ENCODE measurements at places on chromosomes 11 and 22. TPM values are rescaled to one million over a fixed set of nuclear protein-coding genes. Genes with fewer than 3 reads are reported as not detected.

Gene CLCF1
- 28.3 TPM for total RNA-seq

GRCh38 chr22:29750029-29750428 is 16.8 kb downstream of the ZMAT5 start:
- DNase-seq = no peak

DNA sequence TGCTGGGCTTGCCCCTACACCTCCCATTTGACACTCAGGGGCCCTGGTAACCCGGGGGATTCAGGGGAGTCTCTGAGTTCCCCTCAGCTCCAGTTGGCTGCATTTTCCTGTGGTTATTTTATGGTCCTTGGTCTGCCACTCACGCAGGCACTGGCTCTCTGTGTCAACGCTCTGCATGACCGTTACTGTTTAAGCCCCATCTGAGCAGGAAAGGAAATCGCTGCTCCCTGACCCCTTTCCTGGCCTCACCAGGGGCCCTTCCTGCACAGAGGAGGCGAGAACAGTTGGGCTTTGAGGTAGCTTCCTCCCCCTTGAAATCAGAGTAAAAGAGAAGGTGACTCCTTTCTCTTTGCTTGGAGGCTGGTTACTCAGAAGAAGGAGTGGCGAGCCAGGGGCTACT is 2.4 kb downstream of the C1QTNF4 start:
- no peak for DNase-seq

DNA sequence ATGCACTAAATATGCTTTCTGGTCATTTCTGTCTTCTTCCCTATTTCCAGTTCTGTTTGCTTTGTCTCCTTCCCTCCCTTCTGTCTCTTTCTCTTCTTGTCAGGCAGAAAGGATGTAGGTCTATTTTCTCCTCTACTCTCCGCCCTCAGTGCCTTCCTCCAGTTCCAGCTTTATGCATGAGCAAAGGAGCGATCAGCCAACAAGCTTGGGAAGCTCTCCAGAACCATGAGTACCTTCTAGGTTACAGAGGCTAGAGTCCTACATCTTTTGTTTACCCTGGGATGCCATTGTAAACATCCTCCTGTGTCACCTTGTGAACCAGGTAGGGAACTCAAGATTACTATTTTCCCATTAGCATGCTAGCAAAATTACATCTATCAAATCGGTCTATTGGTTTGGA is 7.9 kb upstream of the SPON1 start:
- no peak for DNase-seq

- no peak for DNase-seq
Observed at GRCh38 chr22:36480941-36481392, 473 bp downstream of the TXN2 start.

- no peak for DNase-seq
Observed at GRCh38 chr11:115458877-115459276, 45.3 kb downstream of the CADM1 start.

GRCh38 chr11:86486261-86487030 is 111.8 kb downstream of the CCDC81 start:
- DNase-seq = no peak

DNA sequence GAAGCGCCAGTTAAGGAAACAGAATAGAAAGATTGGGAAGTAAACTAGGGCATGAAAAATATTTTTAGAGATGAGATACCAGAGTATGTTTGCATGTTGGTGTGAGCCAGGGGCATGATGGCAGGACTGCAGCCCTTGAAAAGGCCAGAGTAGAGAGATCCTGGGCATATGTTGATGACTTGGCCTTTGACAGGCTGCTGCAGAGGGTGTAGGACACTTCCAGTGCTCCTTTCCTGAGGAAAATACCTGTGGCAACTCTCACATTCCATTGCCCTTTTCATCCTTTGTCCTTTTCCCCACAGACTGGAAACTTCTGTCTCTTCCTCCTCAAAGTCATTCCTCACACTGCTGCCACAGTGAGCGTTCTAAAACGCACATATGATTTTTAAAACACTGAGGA is 150.7 kb upstream of the CCDC90B start:
- no peak for DNase-seq

Gene OAF
- total RNA-seq = 64.7 TPM

GRCh38 chr11:70618431-70619101 is 220.2 kb downstream of the CTTN start:
- DNase-seq = no peak

DNA sequence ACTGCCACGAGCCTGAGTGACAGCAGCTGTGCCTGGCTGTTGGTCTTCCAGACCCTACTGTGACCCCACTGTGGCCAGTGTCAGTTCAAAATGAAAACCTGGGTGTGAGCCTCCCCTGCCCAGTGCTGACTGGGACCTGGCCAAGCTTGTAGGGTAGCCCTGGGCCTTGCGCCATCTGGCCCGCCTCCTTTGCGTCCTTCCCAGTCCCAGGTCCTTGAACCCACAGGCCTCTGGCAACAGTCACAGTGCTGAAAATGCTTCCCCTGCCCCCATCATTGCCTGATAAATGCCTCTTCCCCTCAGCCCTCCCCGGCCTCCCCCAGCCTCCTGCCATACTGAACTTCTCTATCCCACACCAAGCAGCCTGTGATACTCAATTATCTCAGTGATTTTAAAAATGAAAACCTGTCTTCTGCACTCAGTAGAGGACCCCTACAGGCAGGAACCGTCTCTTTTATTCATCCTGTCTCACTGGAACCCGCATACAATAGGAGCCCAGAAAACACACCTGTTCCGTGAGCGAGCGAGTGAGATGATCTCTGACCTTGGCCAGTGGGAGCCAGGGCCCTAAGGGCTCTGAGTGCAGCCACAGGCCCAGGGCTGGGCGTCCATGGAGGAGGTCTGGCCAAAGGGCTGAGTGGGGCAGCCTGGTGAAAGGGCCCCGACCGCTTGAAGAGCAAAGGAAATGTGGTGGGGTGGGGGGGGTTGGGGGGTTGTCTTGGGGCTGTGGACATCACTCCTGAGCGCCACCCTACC is 49.7 kb upstream of the TTLL12 start:
- DNase-seq = no peak

Gene BTG4
- not detected for total RNA-seq

GRCh38 chr11:2761131-2762030 is 61.6 kb upstream of the KCNQ1OT1 start:
- peak; percentile 84 for DNase-seq

Gene NLRX1
- 47.3 TPM for total RNA-seq

- no peak for DNase-seq
Observed at GRCh38 chr22:20566420-20567260, 59.2 kb downstream of the MED15 start.

GRCh38 chr22:20299746-20300136 is 20.1 kb downstream of the DGCR6L start:
- DNase-seq = no peak

Gene CD3E
- 1.2 TPM for total RNA-seq

Gene TMEM121B
- total RNA-seq = 0.50 TPM

Gene ANO1
- 44.4 TPM for total RNA-seq

GRCh38 chr11:15318814-15319213 is 204.1 kb downstream of the INSC start:
- peak; percentile 19 for DNase-seq

GRCh38 chr11:50178737-50179136 is 146.1 kb downstream of the OR4C45 start:
- no peak for DNase-seq

DNA sequence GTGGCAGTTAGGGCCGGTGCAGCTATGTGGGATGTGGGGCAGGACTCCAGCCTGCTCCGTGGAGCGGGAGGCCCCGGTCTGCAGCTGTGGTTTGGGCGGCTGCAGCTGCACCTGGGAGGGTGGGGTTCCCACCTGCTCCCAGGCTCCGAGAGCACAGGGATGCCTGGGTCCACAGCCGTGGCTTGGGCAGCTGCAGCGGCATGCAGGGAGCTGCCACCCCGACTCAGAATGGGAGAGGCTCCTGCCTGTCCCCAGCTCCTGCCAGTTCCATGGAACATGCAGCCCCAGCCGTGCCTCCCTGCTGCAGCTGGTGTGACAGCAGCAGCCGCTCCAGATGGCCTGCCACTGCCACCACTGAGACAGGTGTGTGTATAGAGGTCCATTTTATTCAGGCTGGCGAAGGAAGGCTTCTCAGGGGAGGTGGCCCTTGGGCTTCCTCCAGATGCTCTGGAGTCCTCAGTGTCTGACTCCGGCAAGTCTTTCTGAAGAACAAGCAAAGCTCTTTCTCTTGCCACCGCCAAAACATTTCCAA is 21.8 kb upstream of the UPK3A start:
- DNase-seq = no peak

Gene JHY
- total RNA-seq = 14.9 TPM

- DNase-seq = no peak
Observed at GRCh38 chr22:27258616-27259172, 542.9 kb downstream of the MN1 start.

- peak; percentile 89 for DNase-seq
Observed at GRCh38 chr11:78646564-78647185, 72.0 kb upstream of the NARS2 start.

Gene IZUMO1R
- not detected for total RNA-seq

GRCh38 chr22:37193629-37194191 is 5.7 kb upstream of the C1QTNF6 start:
- DNase-seq = no peak

Gene C11orf65
- 0.33 TPM for total RNA-seq

DNA sequence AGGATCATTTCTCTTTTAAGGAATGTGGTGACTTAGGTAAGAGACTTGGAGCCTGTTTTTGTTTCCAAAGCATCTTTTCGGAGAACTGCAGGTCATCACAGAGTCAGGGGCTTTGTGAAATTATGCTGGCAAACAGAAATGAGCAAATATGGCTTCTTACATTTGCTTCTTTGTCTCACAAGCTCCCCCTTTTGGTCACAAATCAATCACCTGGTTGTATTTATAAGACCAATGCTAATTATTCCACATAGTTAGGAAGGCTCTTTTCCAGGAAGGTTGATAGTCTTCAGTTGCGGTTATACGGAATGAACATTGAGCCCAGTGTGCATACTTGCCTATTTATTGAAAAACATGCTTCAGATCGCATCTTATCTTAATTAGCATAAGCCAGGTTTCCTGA is 34.6 kb upstream of the CEP126 start:
- DNase-seq = no peak

Gene LRRC55
- total RNA-seq = 0.33 TPM

Gene POGLUT3
- 19.5 TPM for total RNA-seq

GRCh38 chr11:38304926-38305325 is 1706.9 kb upstream of the RAG2 start:
- DNase-seq = no peak

Gene TEX12
- total RNA-seq = not detected

DNA sequence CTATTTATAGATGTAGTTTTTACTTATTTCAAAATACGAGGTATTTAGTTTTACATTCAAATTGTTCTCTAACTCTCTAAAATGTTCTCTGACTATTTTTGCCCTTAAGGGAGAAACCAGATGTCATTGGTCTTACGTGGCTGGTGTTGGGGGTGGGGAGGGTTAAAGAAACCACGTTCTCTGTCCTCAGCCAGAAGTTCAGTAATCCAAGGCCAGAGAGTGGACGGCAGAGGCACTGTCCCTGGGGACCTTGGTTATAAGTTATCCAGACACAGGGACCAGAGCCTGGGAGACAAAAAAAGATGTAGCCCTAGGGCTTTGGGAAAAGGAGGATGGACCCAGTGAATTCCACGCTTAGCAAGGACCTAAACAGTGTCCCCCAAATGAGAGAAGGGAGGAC is 706 bp upstream of the OR51E1 start:
- no peak for DNase-seq

Gene CST6
- total RNA-seq = not detected

DNA sequence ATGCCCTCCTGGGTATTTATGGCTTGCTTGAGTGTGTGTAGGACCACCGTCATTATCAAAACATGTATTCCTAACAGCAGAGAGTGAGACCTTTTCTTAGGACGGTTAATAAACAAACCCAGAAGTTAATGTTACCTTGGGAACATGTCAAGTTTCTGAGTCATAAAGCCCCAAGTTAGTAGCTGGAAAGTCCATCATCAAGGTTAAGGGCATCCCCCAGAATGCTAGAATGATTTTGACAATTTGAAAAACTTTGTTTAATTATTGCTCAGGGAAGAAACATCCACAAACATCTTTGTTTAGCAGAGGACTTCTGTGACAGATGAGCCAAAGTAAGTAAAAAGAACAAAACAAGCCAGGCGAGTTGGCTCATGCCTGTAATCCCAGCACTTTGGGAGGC is 20.0 kb downstream of the CAVIN3 start:
- no peak for DNase-seq

Gene EIF3M
- 196 TPM for total RNA-seq

Gene TRPM5
- not detected for total RNA-seq

Gene RFPL2
- total RNA-seq = not detected

DNA sequence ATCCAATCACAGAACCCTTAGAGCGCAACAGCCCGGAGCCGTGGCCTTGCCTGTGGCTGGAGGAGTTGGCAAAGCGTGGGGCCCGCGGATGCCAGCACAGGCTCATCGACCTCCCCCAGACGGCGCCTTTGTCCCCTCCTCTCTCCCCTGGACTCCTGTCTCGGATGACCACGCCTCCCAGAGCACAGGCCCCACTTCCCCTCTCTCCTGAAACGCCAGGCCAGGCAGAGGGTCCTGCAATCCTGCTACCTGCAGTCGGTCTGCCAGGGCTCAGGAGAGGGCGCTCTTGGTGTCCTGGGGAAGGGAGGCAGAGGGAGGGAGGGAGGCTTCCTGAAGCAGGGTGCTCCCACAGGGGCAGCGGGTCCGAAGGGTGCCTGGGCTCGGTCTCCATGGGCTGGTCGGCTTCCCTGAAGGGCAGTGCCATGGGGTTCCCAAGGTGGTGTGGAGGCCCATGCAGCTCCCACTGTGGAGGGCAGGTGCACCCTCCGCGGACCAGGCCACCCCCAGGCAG is 16.6 kb upstream of the TTLL12 start:
- DNase-seq = no peak

Gene TUBA8
- 16.5 TPM for total RNA-seq

DNA sequence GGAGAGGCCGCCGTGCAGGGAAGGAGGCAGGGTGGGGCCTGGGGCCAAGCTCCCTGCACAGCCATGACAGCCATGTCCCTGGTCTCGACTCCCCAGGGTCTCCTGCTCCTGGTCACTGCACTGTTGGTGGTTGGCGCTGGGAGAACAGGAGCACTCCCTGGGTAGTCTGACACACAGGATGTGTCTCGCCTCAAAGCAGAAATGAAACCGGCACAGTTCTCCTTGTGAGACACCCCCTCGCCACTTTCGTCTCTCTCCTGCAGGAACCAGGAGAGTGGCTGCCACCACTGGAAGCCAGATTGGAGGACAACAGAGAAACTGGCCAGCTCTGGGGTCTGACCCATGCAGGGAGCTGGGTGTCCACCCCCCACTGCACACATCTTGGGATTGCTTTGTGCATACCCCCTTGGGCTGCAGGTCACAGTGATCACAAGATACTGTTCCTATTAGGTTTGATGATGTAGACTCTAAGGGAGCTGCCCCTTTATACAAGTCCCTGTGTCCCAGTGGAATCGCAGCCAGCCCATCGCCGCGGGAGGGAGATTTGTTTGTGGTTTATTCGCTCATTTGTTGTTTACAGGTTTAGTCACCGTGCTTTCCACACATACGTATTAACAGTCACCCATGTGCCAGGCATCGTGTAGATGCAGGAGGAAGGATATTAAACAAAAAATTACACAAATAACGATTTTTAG is 27.0 kb upstream of the YWHAH start:
- no peak for DNase-seq

- DNase-seq = no peak
Observed at GRCh38 chr11:76856571-76856970, 4.1 kb upstream of the ACER3 start.

Gene MS4A12
- total RNA-seq = not detected

Gene KREMEN1
- total RNA-seq = 14.6 TPM

- no peak for DNase-seq
Observed at GRCh38 chr11:4019891-4020290, 74.7 kb upstream of the RRM1 start.

Gene HEPHL1
- not detected for total RNA-seq

Gene MS4A7
- total RNA-seq = 23.1 TPM

- DNase-seq = no peak
Observed at GRCh38 chr11:35253237-35253636, 114.3 kb downstream of the CD44 start.

- no peak for DNase-seq
Observed at GRCh38 chr11:83970061-83970671, 684.0 kb upstream of the CCDC90B start.

Measured in esophagus muscularis mucosa (tissue), 4 donors.